RCC 7860 (cell line): ENCODE measurements at places on chromosomes 6 and 20.
A peak's percentile ranks its signal among the peaks of the same experiment; 100 is the strongest.

- no peak for DNase-seq
Observed at GRCh38 chr20:625360-625932, 15.3 kb upstream of the TCF15 start.

GRCh38 chr20:57688864-57689263 is 21.0 kb downstream of the PMEPA1 start:
- no peak for DNase-seq

DNA sequence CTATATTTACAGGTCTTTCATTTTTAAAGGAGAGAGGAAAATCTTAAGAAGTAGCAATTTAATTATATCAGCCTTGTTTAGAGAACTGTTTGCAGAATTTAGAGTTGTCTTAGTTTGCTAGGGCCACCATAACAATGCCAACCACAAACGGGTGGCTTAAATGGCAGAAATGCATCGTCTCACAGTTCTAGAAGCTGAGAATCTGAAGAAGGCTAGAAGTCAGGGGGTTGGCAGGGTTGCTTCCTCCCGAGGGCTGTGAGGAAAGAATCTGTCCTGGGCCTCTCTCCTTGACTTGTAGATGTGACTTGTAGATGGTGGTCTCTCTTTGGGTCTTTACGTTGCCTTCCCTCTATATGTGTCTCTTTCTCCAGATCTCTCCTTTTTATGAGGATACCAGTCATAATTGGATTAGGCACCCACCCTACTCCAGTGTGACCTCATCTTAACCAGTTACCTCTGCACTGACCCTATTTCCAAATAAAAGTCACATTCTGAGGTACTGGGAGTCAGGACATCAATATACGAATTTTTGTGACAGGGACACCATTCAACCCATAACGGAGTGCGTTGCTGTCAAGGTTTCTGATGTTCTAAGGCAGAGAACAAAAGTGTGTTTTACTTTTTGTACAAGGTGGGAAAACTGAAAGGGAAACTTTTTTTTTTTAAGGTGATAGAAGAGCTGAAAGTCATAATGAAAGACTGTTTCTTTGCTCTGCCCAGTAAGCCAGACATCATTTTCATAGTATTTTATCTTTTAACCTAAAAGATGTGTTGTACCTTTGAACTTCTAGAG is 84.4 kb downstream of the SAMD3 start:
- DNase-seq = no peak

DNA sequence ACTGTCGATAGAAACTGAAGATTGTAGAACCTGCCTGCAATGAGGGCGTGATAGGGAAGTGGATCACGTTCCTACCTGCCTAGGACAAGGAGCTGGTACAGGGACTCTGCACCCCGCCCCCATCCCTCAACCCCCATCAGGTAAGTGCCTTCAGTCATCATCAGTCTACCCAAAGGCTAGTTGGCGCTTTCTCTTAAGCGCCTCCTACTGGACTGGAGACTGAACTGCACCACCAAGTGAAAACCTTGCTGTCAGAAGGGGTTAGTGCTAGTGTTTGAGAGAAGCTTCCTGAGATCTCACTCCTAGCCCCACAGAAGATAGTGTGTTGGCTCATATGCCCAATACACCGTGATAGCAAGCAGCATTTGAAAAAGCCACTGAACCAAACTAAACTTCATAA is 706.5 kb upstream of the MAN1A1 start:
- no peak for DNase-seq

DNA sequence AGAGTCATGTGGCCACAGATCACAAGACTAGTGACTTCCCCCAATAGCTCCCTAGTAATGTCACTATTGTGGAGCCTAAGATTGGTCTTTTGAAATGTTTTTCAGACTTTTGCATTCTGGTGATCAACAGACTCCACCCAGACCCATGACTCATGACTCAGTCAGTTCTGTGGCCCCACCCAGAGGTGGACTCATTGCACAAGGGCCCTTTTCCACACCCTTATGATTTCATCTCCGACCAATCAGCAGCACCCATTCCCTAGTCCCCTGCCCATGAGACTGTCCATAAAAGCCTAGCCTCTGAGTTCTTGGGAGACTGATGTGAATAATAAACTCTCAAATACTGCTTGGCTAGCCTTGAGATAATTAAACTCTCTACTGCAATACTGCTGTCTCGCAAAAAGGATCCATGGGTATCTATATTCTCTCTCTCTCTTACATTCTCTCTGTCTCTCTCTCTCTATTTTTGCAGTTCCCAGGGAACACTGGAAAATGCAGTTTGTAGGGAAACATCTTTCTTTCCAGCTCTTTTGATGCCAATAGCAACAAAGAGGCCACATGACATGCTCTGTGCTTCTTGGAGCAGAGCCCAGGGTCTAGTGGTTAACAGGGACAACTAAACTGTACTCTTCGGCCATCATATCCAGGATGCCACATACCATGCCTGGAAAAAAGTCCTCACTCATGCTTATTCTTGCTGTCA is 71.3 kb upstream of the IYD start:
- DNase-seq = peak; percentile 31

DNA sequence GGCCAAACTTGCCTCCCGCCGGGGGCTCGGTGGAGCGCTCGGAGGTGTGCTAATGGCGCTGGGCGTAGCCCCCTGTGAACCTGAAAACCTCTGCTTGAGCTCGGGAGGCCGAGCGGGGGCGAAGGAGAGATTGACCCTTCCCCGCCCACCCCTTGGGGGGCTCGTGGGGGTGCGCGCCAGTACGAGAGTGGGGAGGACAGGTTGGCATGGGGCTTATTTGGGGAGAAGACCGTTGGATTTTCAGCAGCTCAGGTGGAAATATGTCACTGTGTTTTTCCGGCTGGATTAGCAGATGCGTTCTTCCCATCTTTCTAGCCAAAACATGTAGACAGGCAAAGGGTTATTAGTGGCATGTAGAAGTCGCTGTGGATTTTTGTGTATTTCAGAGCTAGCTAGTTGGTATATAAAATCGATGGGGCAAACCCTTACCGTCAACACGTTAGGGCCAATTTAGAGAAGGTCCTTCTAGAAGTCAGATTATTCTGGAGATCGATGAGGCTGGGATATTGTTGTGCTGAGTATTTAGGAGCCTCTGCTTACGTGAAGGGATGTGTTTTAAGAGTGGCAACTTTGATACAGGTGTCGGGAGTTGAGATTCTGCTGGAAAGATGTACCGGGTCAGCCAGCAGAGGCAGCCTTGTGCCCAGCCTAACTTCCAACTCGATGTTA is 525 bp downstream of the NCOA7 start:
- peak; percentile 42 for DNase-seq

- no peak for DNase-seq
Observed at GRCh38 chr20:23461180-23461579, 8.5 kb upstream of the CST11 start.

GRCh38 chr6:40856271-40856670 is 182.8 kb downstream of the UNC5CL start:
- no peak for DNase-seq

DNA sequence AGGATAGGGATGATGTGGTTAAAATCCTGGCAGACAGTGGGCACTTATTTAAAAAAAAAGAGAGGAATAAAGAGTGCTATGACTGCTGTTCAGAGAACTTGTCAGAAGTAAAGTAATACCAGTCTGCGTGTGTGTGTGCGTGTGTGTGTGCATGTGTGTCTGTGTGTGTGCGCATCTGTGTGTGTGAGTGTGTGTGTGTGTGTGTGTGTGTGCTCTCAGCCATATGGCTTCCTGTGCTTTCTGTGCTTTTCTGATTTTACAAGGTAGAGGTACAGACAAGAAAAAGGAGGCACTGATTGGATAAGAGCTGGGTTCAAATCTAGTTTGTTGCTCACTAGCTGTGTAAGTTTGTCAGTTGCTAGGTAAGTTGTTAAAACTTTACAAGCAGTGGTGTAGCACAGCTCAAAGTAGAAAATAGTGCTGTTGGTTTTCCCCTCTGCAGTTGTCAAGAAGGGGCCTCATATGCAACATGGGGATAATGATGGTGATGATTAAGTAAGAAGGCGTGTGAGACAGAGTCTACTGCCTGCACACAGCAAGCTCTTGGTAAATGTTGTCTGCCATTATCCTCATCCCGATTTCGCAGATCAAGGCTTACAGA is 155.3 kb upstream of the ZNF217 start:
- DNase-seq = peak; percentile 91

- DNase-seq = no peak
Observed at GRCh38 chr20:2509794-2510193, 1.1 kb upstream of the ZNF343 start.

- no peak for DNase-seq
Observed at GRCh38 chr6:154578004-154578559, 67.6 kb upstream of the CNKSR3 start.

DNA sequence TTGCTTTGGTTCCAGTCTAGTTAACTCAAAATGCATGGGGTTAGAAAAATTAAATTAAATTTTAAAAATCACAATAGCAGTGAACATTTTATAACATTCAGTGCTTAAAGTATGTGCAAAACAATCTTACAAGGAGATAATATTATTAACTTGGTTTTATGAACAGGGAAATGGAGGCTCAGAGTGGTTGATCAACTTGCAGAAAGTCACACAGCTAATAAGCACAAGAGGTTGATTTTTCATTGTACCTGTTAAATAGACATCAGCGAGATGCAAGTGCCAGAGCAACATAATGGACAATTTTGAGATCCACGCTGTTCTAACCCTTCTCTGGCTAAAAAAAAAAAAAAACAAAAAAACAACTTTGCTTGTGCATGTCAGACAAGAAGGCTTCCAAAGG is 219.8 kb downstream of the TSHZ2 start:
- no peak for DNase-seq

DNA sequence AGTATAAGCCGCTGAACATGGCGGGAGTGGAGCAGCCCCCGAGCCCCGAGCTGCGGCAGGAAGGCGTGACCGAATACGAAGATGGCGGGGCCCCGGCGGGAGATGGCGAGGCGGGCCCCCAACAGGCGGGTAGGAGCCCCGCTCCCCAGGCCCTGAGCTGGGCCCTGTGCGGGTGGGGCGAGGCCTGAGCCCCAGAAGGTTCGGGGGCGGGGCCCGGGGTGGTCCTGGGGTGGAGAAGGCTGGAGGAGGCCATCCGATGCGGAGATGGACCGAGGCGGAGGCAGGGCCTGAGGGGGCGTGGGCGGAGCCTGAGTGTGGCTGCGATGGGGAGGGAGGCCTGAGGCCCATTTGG is 7.1 kb downstream of the L3MBTL1 start:
- DNase-seq = no peak

- DNase-seq = no peak
Observed at GRCh38 chr6:88808381-88808780, 155.0 kb downstream of the RNGTT start.

- DNase-seq = no peak
Observed at GRCh38 chr6:14977747-14978382, 268.0 kb upstream of the JARID2 start.

- DNase-seq = no peak
Observed at GRCh38 chr6:3882431-3882830, 33.3 kb downstream of the FAM50B start.

GRCh38 chr6:163579111-163579879 is 164.8 kb downstream of the QKI start:
- no peak for DNase-seq

DNA sequence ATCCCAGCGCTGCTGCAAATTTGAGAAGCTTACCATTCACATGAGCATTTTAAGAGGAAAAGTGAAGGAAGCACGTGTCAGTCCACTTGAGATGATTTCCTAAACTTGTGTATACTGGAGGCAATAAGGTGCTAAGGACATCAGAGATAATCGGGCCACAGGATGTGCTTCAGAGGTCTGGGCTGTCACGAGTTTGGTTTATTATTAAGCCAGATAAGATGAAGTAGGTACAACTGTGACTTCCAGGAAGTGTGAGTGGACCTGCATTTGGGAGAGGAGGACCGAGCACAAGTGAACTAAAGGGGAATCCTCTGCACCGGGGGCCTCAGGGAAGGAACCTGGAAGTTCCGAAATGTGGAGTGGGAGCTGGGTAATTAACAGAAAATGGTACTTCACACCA is 1.4 kb downstream of the SAMD5 start:
- peak; percentile 7 for DNase-seq

DNA sequence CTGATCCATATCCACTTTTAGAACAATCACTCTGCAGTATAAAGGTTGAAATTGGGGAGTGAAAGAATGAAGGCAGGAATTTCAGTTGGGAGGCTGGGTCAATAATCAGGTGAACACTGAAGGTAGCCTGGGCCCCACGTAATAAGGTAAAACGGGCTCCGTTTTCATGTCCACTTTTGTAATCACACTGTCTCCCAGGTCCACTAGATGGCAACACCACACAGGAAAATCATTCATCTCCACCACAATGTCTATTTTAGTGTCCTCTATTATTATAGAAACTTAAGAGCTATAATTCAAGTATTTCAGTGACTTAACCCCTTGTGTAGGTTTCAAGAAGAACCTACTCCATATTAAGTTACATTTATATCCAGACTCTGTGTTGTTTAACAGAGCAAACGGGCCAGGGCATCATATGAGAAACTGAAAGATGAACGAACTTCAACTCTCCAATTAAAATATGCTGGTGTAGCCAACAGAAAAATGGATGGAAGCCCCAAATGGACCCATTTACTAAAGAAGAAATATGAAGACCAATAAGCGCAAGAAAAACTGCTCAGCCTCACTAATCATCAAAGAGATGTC is 45.9 kb upstream of the MC3R start:
- peak; percentile 18 for DNase-seq

DNA sequence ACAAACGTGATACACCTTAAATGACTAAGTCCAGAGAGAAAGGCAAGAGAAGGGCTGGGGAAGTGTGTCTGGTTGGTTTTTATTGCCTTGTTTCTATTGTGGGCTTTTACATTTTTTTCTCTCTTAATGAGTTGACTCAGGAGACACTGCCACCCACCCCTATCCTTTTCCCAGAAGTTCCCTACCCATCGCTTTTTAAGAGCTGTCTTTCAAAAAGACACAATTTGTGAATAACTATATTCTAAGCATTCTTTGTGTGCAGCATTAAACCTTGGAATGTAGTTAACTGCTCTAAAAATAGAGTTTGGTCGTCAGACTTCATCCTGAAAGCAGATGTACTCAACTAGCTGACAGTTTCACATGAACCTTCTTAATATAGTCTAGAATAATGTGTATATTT is 174.9 kb downstream of the ISM1 start:
- peak; percentile 26 for DNase-seq

GRCh38 chr6:36515844-36516243 is 31.4 kb downstream of the STK38 start:
- no peak for DNase-seq

DNA sequence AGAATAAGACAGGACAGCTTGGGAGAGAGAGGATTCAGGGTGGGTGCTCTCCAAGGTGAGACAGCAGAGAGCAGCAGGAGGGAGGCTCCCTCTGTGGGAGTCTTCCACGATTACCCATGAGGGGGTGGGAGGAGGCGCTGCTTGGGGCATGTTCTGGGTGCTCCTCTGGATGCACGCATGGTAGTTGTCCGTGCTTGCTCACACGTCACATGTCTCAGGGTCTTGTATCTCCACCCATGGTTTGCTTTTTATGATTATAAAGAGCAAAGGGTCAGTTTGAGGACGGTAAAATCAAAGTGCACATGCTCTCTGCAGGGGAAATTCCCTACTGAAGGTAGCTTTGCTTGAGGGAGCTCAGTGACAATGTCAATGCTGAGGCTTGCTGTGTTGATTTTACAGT is 338.4 kb downstream of the THBS2 start:
- no peak for DNase-seq

- DNase-seq = no peak
Observed at GRCh38 chr20:34274694-34275093, 28.5 kb downstream of the AHCY start.
